ENCODE measurements at places on chromosomes 5 and 9.

DNA sequence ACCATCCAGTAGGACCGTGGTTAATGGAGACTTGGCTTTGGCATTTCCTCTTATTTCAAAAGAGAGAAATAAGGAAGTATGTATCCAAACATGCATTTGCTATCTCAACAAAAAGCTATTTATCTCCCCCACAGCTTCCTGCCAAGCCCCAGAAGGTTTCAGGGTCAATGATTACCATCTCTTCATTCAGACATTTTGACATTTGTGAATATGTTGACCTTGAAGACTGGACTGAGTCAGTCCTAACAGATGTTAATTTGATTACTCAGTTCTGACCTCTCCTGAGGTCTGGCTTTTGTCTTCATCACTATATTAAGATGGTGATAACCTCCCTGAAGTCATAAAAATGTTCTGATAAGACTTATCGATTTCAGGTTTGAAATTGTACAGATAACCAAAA, 479.4 kb downstream of the AGTPBP1 start:
- DNase-seq, result no peak

DNA sequence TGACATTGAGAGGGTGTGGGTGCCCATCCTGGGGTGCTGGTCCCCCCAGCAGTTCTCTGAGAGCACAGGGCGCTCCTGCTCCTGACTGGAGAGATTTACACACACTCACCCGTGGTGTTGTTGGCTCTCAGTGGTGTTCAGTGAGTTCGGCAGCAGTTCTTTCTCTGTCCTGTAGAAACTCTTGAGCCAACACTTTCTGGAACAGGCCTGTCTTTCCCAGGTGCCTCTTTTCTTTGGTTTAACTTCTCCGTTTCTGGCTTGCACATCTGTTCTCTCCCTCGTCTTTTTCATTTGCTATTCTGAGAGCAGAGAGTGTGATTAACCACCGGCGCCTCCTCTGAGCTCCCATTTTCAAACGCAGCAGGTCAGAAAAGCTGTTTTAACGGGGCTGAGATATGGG, 284.5 kb downstream of the IRX2 start:
- DNase-seq, result no peak

DNA sequence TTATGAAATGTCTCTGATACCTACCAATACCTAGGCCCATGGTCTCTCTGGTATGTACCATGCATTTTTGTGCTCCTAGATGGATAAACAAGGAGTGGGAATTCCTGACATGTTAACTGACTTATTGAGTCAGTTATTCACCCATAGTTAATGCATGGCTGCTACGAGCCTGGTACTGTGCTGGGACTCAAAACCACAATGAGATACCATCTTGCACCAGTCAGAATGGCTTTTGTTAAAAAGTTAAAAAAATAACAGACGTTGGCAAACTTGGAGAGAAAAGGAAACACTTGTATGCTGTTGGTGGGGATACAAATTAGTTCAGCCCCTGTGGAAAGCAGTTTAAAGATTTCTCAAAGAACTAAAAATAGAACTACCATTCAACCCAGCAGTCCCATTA, 293.8 kb downstream of the OSTF1 start:
- no peak for DNase-seq

- no peak for DNase-seq
Measured at GRCh38 chr5:41410737-41411136, 99.7 kb downstream of the PLCXD3 start.

DNA sequence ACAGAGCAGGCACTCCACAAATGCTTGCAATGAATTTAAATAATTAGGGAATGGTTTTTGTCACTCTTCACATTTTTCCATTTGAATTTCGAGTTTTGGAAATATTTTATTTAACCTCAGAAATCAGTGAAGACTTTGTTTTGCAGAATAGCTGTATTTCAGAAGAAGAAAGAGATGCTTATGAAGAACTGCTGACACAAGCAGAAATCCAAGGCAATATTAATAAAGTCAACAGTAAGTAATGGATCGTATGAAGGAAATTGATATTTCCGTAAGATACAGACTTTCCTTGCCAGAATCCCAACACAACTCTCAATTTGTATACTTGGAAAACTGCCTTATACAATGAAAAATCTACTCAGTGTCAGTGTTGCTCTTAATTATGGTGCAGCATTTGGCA, 30.5 kb downstream of the F2RL2 start:
- DNase-seq, result no peak

DNA sequence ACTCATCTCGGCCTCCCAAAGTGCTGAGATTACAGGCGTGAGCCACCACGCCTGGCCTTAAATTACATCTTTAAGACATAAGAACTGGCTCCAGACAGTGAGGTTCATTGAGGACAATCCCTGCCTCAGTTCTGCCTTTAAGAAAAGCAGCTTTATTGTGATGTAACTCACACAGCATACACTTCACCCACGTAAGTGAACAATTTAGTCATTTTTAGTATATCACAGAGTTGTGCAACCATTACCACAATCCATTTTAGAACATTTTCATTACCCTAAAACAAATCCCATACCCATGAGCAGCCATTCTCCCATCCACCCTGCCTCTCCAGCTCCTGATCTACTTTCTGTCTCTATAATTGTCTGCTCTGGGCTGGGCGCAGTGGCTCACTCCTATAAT, 24.0 kb upstream of the LTC4S start:
- DNase-seq, result no peak

- no peak for DNase-seq
Measured at GRCh38 chr9:110125207-110125751, 82.7 kb downstream of the C9orf152 start.

Measured in thymus (tissue), 14 donors.